Osteoblast (primary cell): ENCODE measurements at places on chromosomes 2 and 18.

DNA sequence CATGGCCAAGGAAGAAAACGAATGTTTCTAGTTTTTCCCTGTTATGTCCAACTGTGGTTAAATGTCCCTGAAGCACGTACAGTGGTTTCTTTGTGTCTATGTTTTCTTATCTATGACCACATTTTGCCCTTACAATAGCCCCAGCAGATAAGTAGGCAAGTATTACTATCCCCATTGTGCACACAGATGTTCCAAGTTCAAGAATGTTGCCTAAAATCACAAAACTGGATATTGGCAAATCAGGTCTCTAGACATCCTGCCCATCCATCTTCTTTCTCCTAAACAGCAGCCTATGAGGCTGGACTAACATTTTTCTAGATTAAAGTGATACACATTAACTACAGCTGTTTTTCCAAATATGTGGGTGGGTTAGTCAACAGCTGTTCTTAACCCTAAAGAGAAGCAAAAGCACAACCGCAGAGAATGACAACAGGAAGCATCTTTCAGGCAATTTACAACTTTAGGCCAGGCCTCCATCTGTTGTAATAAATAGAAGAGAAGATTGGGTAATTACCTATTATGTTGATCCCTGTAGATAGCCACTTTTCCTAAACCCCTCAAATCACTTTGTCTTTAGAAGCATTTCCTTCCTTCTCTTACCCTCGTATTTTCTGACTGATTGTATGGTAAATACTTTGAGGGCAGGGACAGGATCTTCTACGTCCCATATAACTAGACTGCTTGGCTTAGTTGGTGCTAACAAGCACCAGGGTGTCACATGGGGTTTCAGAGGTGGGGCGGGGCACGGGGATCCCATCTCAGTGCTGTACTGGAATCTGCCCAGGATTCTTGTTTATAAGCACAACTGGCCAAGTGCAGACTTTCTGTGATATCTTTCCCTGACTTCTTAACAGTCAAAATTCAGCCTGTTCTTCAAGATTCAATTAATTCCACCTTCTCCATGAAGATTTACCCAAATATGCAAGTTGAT, 132.1 kb upstream of the SETBP1 start:
- DNase-seq = no peak

DNA sequence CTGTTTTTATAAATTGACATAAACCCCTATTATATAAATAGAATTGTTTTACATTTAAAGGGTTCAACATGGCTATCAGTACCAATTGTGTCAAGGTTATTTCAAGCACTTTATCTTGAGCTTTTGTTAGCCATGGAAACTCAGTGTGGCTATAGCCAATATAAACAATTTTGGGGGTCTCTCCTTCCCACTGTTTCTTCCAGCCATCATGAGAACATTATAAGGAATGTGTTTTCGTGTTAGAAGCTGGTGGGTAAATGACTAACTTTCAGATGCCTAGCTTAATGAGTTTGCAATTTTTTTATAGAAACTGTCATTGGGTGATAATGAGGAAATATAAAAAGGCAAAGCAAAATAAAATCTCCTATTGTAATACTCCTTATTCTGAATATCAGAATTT, 153.5 kb upstream of the FOSL2 start:
- no peak for DNase-seq

DNA sequence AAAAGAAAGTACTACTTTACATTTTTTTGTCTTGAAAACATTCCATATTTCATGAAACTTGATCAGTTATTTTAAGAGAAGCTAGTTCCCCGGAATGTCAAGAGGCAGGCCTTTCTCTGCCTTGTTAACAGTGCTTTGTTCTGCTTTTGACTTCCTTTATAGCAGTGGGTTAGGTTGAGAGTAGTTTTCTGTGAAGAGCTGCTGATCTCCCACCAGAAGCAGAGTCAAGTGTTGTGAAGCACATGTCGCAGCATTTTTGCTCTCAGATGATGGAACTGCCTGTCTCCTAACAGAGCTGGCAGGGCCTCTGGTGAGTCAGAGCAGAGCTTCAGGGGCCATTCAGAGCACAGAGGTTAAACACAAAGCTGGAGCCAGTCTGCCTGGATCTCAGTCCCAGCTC, 871.8 kb downstream of the SLC4A3 start:
- DNase-seq = no peak

GRCh38 chr2:43269706-43270105, 43.3 kb upstream of the ZFP36L2 start:
- peak; percentile 93 for DNase-seq

DNA sequence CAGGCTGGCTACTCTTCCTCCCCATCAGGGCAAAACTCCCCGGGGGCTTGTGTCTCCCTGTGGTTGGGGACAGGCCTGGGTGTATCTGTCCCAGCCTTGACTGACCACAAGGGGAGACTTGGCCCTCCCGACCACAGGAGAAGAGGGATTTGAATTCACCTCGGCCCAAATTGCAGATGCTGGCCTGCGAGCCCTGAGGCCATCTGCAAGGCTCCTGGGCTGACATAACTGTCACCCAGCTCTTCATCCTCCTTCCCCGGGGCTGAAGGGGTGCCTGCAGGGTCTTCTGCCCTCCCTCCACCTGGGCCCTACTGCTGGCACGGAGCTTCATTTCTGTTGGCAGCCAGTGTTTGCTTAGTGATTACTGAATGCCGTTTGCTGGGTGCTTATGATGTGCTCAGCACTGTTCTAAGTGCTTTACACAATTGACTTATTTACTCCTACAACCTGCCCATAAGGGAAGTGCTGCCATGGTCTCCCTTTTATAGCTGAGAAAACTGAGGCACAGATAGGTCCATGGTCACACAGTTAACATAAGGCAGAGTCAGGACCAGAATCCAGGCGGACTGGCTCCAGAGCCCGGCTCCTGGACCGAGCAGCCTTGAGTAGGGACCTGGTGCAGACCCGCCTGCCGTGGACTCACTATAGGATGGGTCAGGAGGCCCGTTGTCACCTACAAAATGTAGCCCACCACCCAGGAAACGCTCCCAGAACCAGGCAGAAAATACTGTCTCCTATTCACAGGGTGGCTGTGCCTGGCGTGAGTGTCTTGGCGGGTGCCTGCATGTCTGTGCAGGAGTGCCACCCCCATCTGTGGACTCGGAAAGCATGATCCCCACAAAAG, 18.9 kb downstream of the STEAP3 start:
- peak; percentile 82 for DNase-seq

- DNase-seq = no peak
These were observed 38.2 kb downstream of the LMAN2L start for GRCh38 chr2:96701636-96702035.

- DNase-seq = no peak
These were observed 31.0 kb upstream of the ASPRV1 start for GRCh38 chr2:69992310-69993047.

GRCh38 chr2:28394997-28395333, 2.3 kb downstream of the FOSL2 start:
- peak; percentile 46 for DNase-seq

DNA sequence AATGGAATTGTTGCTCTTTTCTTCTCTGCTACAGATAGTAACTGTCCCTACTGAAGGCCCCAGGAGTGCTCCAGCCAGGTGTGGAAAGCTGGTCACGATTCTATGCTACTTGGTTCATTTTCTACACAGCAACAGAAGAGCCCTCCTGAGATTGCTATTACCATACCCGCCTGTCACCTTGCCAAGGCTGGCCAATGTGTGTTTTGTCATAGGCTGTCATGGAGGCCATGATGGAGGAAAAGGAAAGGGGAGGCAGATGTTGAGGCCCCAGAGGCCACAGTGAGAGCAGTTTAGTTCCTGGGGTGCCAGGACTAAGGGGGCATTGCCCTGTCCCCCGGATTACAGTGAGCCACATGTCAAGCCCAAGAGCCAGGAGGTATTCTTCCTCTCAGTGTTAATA, 952 bp downstream of the ELMOD3 start:
- no peak for DNase-seq

- no peak for DNase-seq
These were observed 211.3 kb downstream of the ERBB4 start for GRCh38 chr2:212327171-212327809.

GRCh38 chr2:219492575-219492974, 6.1 kb upstream of the GMPPA start:
- no peak for DNase-seq

- no peak for DNase-seq
These were observed 179.7 kb upstream of the SH3BP4 start for GRCh38 chr2:234771980-234772732.

GRCh38 chr2:207107131-207107530, 58.6 kb downstream of the KLF7 start:
- DNase-seq = no peak

DNA sequence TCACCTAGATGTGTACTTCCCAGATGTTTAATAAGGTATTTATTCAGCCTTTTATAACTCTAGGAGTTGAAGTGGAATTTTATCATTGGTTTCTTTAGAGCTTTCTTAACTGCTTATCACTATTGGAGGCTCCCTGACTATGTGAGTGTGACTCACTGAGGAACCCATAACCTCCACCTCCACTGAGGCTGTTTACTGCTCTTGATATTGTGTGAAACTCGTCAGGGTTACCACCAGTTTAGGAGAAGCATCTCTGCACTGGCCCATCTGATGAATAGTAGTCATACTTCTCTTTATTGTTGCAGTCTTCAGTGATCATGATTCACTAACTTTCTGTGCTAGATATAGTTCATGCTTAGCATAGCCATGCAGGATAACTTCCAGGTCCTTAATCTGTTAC, 79.6 kb upstream of the UBXN4 start:
- peak; percentile 50 for DNase-seq

- peak; percentile 55 for DNase-seq
These were observed 96.3 kb downstream of the B3GNT2 start for GRCh38 chr2:62292190-62292589.

GRCh38 chr2:3010001-3010400, 367.6 kb downstream of the EIPR1 start:
- no peak for DNase-seq
